ENCODE measurements at places on chromosomes 3 and 15.

DNA sequence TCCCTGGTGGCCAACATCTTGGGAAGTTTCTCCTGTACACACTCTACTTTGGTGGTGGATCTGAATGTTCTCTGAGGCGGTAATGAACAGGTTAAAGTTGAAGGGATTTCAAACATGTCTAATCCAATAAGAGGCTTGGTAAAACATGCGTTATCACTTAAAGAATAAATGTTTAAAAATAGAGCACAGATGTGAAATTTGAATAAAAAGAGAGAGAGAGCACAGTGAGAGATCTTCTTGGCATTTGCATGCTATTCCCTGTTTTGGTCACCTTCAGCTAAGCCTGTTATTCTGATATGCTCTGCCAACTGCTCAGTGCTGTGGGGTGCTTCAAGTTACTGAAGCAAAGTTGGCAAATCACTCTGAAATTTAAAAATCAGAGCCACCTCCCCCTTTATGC is 237.7 kb upstream of the WNT5A start:
- DNase-seq: no peak

DNA sequence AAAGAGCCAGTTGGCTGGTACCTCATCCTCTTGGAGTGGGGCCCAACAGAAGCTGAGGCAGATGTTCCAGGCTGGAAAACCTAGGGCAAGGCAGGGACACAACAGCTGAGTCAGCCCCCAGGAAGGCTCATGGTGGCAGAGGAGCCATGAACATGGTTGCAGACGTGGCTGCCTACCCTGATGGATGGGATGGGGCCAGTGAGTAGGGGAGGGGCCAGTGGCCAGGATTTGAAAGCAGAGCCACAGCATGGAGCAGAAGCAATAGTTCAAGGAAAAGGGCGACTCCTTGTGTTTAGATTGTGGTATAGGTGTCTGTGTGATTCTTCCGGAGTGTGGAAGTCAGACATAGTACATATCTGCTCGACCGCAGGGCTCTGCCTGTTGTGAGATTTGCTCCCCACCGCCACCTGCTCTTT is 24.2 kb downstream of the PXYLP1 start:
- no peak for DNase-seq

DNA sequence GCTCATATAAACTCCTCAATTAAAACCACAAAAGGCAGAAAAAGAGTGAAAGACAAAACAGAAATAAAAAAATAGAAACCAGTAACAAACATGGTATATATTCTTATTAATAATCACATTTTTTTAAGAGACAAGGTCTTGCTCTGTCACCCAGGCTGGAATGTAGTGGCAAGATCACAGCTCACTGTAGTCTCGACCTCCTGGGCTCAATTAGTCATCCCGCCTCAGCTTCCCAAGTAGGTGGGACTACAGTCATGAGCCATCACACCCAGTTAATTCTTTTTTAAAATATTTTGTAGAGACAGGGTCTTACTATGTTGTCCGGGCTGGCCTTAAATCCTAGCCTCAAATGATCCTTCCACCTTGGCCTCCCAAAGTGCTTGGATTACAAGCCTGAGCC is 37.1 kb downstream of the FAM240A start:
- DNase-seq: no peak

DNA sequence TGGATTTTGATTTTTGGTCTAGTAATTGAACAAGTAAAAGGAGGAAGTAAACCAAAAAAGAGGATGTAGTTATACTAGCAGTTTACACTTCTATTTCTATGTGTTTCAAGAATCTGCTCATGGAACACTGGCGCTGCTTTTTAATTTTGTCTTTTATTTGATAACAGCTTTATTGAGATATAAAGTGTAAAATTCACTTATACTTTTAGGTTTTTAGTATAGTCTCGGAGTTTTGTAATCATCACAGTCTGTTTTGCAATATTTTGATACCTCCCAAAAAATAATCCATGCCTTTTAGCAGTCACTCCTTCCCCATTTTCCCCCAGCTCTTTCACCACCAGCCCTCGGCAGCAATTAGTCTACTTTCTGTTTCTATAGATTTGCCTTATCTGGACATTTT is 18.0 kb downstream of the UBE2E2 start:
- no peak for DNase-seq

DNA sequence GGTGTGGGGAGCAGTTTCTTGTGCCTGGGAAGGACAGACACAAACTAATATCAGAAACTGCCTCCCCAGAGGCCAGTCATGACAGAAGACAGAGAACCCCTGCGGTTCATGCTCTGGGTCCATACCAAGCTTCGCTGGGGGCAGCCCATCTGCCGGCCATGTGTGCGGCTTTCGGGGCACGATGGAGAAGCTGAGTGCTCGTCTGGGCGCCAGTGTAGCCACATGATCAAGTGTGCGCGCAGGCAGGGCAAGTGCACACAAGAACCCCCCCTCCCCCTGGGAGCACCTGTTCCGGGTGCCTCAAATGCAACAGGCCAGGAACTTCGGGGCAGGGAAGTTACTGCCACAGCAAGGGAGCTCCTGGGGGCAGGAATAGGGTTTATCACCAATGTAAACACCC is 1.8 kb downstream of the ADAMTS17 start:
- no peak for DNase-seq

GRCh38 chr15:82047453-82048400 is 1.9 kb upstream of the MEX3B start:
- peak; percentile 37 for DNase-seq

GRCh38 chr15:57305009-57305408 is 71.3 kb upstream of the CGNL1 start:
- DNase-seq: no peak

DNA sequence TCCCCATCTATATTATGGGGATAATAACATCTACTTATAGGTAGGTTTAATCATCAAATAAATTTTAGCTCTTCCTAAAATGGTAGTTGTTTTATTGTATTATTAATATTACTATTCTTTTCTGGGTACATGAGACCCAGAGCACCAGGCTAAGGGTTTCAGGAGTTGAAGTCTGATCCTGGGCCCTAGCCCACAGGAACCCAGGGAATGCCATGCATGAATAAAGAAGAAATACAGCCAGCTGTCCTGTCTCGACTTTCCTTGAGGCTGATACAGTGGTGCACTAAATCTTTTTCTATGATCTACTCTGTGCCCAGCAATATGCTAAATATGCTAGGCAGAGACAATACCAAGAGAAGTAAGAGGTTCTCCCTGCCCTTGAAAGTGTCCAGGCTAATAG is 72.1 kb upstream of the ATP2C1 start:
- no peak for DNase-seq

GRCh38 chr3:105598042-105598796 is 231.5 kb downstream of the ALCAM start:
- no peak for DNase-seq

DNA sequence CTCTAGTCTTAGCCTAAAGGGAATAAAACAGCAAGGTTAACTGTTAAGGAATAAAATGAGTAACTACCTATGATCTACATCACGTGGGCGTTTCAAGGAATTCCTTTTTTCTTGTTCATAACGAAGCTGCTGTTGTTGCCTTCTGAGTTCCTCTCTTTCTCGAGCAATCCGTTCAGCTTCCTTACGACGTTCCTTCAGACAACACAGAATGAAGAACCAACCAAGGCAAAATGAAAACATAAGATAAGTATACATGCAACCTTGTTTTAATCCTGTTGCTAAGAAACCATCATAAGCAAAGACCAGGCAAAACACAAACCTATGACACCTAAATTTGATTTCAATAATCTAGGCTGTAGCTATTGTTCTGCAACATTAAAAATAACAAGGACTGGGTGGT is 44.1 kb downstream of the SLTM start:
- no peak for DNase-seq

GRCh38 chr15:71730277-71731144 is 79.8 kb upstream of the NR2E3 start:
- DNase-seq: no peak

GRCh38 chr3:14468621-14468981 is 66.2 kb downstream of the SLC6A6 start:
- DNase-seq: no peak

GRCh38 chr15:42404461-42405235 is 45.3 kb downstream of the CAPN3 start:
- peak; percentile 94 for DNase-seq

DNA sequence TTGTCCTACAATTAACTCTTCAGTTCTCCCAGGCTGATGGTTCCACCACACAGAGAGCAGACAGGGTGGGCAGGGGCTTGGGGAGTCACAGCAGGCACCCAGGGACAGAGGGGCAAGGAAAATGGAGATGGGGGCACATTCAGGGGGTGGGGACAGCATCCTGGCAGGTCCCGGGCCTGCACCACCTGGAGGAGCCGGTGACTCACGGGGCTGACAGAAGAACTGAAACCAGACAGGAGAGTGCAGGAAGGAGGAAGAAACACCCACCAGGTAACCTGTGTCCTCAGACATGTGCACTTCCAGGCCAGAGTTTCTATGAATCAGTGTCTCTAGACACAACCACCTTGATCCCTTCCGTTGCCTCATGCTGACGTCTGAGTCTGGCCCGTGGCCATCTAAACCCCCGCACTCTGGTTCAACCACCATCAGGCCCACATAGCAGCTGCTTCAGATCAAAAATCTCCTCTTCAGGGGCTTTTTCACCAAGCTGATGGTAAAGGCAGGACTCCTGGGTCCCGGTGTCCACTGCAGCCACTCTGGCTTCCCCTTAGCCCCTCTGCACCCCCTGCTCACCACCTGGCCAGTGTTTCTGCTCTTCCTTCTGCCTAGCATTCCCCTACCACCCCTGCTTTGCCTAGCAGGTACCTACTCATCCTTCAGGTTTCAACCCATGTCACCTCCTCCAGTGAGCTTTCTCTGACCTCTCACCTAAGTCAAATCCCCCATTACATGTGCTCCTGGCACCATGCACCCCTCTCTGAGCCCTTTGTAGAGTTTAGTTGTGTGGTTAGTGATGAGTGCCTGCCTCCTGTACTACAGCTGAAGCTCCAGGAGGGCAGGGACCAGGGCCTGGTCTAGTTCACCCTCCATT is 16.5 kb upstream of the CYP11A1 start:
- no peak for DNase-seq

- DNase-seq: no peak
These were observed 8.2 kb downstream of the DIPK2A start for GRCh38 chr3:143979813-143980212.

DNA sequence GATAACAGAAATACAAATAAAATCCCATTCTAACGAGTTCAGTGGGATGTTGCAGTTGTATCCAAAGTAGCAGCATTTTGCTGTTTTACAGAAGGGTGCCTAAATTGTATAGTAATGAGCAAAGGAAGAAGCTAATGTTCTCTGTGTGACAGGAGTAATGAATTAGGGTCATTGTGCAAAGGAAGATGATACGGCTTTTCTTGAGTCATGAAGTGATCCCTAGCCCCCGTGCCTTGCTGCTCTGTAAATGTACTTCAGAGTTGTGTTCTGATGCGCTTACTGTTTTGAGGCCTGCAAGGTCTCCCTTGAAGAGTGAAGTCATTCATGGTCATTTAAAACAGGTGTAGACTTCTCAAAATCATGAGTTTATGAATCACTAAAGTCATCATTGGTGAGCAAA is 37.9 kb downstream of the ATP1B3 start:
- no peak for DNase-seq

DNA sequence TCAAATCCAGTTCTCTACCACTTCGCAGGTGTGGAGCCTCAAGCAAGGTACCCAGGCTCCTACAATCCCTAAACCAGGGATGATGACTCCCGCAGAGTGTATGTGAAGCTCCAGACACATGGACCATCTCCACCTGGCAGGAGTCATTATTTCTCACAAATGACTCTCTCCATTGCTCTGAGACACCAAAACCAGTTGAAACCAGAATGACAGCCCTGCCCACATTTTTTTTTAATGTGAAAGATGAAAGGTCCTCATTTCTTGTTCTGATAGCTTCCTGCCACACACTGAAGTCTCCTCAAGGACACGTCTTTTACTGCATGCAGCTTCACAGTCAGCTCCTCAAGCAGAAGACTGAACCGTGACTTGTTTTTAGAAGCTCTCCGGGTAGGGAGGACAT is 61.4 kb upstream of the ZBTB38 start:
- DNase-seq: no peak

DNA sequence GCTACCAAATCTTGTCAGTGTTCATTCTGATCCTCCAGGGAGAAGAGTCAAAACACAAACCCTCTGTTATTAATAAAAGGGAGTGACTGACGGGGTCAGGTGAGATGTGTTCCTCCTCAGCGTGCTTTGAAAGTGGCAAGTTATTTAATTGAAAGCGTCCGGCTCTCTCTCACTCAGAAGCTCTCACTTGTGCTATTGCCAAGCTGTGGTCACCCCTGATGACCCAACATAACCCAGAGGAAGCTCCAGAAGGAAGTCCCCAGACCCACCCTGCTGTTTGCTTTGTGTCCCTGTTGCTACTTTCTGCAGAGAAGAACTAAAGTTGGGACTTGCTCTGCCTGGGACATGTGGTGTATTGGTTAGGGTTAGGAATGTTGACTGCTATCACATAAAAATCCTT is 235.6 kb downstream of the EDEM1 start:
- DNase-seq: no peak

GRCh38 chr3:186825294-186825821 is 17.2 kb upstream of the ADIPOQ start:
- DNase-seq: peak; percentile 30

- no peak for DNase-seq
These were observed 93.6 kb upstream of the POU1F1 start for GRCh38 chr3:87370007-87370406.

- no peak for DNase-seq
These were observed 557.7 kb upstream of the SGO1 start for GRCh38 chr3:20743553-20744321.

DNA sequence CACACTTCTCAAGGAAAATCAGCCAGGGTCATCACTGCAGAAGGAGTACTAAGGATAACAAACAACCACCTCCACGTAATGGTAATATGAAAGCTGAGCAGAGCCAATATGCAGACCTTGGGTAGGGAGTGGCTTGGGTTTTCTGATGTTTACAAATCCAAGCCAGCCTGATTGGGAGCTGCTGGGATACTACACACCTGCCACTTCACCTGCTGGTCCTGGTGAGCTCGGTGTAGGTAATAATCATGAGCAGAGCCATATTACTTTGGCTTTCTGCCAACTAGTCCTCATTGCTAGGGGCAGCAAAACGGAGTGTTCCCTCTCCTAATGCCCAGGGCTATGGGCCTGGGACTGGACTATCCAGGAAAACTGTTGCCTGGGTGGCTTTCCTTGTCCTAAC is 433.5 kb upstream of the PPP2R3A start:
- no peak for DNase-seq

GRCh38 chr15:74434263-74435136 is 742 bp upstream of the SEMA7A start:
- DNase-seq: no peak

DNA sequence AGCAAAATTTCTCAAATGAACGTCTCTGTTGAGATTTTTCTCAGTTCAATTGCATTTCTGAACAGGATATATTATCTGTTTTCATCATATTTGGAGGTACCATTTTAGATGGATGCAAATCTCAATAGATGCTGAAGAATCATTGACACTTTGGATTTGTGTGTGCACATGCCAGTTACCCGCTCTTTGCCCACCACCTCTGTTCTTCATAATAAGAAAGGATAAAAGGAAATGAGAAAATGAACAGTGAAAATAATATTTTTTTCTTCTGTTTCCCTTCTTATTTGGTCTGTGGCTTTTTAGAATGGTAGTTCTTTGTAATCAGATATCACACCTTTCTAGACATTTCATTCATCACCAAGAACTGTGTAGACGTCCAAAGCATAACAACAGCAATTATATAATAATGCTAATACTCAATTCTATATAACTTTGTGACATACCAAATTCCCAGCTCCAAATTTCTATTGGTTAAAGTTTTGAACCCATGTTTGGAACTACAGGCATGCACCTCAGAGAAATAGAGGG is 256.7 kb upstream of the SATB1 start:
- DNase-seq: no peak

- DNase-seq: no peak
These were observed 858.3 kb downstream of the TUSC7 start for GRCh38 chr3:117567906-117568305.

- no peak for DNase-seq
These were observed 271.7 kb downstream of the SHQ1 start for GRCh38 chr3:72576563-72576962.
